ENCODE measurements at places on chromosomes 7 and 10. TPM values are rescaled to one million over a fixed set of nuclear protein-coding genes. Genes with fewer than 3 reads are reported as not detected.

LRRTM3 gene
- not detected for total RNA-seq

PALD1 gene
- 18.7 TPM for total RNA-seq

WEE2 gene
- not detected for total RNA-seq

MYH16 gene
- not detected for total RNA-seq

VDAC2 gene
- total RNA-seq, result 102 TPM

LIPJ gene
- 0.10 TPM for total RNA-seq

IQUB gene
- total RNA-seq, result 0.39 TPM

DNA sequence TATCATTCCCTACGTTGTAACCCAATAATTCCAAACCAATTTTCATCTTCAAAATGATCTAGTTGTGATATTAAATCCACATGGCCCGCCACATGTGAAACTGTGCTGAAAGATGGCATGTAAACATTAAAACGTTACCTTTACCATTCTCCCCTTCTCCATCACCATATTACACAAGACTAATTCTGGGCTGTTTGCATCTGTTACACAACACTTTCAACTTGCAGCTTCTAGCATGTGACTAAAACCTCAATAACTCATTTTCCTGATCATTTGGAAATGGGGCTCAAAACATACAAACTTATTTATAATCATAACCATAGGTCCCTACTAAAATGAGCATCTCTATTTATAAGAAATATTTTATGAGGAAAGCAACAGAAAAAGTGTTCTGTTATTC is 4.7 kb downstream of the MTERF1 start:
- no peak for DNase-seq

DNA sequence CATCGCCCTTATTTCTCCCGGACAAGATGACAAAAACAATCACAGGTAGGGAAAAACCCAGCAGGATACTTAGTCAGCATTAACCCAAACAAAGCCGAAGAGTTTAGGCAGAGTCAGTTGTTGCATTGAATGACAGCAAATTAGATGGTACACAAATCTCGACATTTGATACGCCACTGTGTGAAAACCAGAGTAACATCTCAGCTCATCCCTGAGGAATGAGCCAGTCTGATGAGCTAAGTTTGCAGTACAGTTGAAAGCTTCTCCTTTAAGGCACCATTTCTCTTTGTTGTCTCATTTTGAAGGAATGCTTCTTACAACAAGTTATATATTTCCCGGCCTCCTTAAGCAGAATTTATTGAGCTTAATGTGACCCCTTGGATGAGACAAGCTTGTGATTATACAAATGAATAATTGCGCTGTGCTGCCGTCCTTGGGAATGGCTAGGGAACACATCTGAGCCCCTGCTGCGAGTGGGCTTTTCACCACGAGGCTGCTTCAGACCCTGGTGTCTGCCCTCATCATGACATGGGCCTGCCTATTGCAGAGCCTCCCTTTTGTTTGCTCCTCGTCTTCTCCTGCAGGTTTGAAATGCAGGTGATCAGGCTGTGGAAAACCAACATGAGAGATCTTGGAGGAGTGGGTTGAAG is 137.3 kb downstream of the CELF2 start:
- no peak for DNase-seq

GRCh38 chr7:37336259-37336658 is 112.4 kb downstream of the ELMO1 start:
- no peak for DNase-seq

GRCh38 chr10:60932756-60933155 is 11.2 kb downstream of the RHOBTB1 start:
- no peak for DNase-seq

- DNase-seq, result no peak
Observed at GRCh38 chr7:127705461-127705959, 53.5 kb downstream of the SND1 start.

DNA sequence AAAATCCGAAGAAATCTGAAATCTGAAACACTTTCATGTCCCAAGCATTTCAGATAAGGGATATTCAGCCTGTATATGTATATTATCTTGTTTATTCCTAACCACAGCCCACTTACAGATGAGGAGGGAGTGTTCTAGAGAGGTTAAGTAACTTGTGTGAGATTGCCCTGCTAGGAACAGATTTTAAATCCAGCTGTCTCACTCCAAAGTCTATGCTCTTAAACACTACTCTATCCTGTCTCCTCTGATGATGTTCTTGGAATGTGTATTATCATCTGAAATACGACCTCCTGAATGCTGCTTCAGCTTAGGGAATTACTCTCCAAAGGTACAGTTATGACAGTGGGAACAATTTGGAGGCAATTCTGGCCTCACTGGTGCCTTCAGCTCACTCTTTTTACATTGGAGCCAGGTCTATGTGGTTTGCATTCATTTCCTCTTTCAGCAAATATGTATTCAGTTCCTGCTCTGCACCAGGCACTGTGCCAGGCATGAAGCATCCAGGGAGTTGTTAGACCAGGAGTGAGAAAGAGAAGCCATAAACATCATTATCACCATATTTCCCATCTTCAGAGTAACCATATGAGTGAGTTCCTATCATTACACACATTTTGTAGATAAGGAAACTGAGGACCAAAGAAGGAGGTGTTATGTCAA is 70.2 kb downstream of the NOC3L start:
- no peak for DNase-seq

GRCh38 chr7:27746978-27747377 is 7.0 kb downstream of the TAX1BP1 start:
- no peak for DNase-seq

DNA sequence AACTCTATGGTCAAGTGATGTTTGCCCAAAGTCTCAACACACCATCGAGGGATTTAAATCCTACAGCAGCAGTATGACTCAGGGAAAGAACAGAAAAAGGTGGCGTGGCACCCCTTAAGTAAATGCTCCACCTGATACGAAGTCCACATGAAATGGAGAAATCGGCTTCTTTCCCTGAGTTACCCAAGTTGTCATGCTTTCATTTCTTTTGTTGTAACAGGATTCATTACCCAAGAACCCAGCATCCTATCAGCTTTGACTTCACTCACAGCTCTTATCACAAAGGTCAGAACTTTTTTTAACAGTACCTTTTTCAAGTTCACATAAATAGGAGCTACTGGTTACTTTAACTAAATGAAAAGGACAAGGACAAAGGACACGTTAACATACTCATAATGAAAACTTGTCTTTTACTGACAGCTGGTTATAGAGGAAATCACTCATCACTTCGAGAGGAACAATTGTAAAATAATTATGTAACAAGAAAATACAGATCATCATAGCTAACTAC is 219.8 kb upstream of the FRMD4A start:
- no peak for DNase-seq

DNA sequence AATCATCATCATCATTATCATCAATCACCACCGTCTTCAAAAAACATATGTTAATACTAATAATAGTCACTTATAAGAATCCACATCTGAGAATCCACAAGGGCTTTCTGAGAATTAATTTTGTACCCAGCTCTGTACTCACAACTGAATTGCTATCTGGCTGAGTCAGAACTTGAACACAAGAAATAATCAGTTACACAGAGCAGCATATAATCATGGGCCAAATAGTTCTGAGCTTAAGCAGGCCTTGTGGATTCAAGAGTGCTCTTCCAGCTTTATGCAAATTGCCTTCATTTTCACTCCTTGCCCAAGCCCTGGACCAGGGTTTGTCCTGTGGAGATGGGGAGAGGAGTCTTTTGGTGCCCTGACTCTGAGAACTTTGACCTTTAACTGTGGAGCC is 304.5 kb downstream of the ZNF248 start:
- DNase-seq, result no peak

GRCh38 chr7:119963654-119964053 is 309.3 kb upstream of the KCND2 start:
- no peak for DNase-seq

DNA sequence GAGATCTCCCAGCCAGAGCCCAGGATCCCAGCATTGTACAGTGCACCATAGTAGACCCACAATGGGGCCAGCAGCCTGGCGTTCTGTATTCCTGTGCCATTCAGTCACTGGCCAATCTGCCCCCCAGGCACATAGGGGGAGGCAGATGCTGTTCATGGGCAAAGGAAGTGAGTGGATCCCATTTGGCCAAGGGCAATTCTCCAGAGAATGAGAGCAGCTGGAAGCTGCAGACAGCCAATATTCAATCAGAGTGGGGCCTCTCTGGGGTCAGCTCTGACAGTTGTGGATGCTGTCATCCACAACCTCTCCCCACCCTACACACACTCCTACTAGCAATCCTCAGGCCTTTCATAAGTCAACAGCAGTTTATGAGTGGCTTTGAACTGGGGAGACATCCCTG is 17.5 kb downstream of the STEAP1B start:
- no peak for DNase-seq

GRCh38 chr10:124271676-124272075 is 147.0 kb downstream of the OAT start:
- DNase-seq, result peak; percentile 15

GRCh38 chr7:47973739-47974138 is 5.7 kb downstream of the HUS1 start:
- DNase-seq, result no peak
